ENCODE measurements at places on chromosomes 2 and 18. TPM values are rescaled to one million over a fixed set of nuclear protein-coding genes. Genes with fewer than 3 reads are reported as not detected.
A peak's percentile ranks its signal among the peaks of the same experiment; 100 is the strongest.

GRCh38 chr2:128702616-128703015, 383.9 kb upstream of the HS6ST1 start:
- no peak overlapping the region for H3K4me3 ChIP-seq
- H3K4me1 ChIP-seq, result no peaks in the 10 kb centered on the region
- H3K27me3 ChIP-seq, result no peaks in the 10 kb centered on the region

- H3K27me3 ChIP-seq, result no peaks in the 10 kb centered on the region
- peaks cover 13% of the 10 kb centered on the region for H3K4me1 ChIP-seq
- H3K4me3 ChIP-seq, result no peak overlapping the region
- no peak overlapping the region for H3K27ac ChIP-seq
- peak; percentile 44 for DNase-seq
- no peaks in the 10 kb centered on the region for H3K36me3 ChIP-seq
Observed at GRCh38 chr2:226887940-226888339, 52.1 kb downstream of the RHBDD1 start.

- H3K36me3 ChIP-seq, result no peaks in the 10 kb centered on the region
- DNase-seq, result no peak
- no peak overlapping the region for H3K27ac ChIP-seq
Observed at GRCh38 chr2:11983870-11984269, 237.4 kb downstream of the LPIN1 start.

DNA sequence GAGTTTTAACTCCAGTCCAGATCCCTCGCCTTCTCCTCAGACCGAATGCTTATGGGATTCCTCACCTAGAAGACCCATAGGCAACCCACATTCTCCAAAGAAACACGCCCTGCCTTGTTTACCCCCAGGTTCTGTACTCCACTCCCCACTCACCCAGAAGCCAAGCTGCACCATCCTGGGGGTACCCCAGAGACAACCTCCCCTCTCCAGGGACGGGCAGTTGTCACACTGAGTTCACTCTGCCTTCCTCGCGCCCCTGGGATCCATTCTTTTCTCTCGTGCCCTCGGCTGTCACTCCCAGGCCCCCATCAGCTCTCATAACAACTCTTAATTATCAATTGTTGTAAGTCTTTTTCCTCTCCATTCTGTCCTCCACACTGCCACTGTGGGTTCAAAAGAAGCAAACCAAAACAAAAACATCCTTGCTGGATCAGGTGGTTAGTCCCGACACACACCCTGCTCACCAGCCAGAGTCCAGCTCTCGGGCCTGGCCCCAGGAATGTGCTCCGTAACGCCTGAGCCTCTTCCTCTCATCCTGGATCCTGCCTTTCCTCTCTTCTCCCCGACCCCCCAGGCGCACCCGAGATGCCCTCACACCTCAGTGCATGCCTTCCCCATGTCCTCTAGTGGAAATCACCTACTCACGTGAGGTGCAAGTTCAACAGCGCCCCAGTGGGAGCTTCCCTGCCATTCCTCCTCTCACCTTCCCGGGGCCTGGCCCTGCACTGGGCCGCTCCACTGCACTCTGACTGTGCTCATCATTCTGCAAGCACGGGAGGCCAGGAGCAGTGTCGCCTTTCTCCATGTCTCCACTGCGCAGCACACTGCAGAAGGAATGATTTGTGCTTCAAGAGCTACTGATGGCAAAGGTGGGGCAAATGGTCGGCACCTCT, 20.7 kb downstream of the COX7A2L start:
- H3K4me3 ChIP-seq, result no peak overlapping the region
- H3K36me3 ChIP-seq, result no peaks in the 10 kb centered on the region
- no peaks in the 10 kb centered on the region for H3K27me3 ChIP-seq
- no peak overlapping the region for H3K27ac ChIP-seq
- H3K4me1 ChIP-seq, result peaks cover 20% of the 10 kb centered on the region

The PELI1 gene
- 23.8 TPM for total RNA-seq

DNA sequence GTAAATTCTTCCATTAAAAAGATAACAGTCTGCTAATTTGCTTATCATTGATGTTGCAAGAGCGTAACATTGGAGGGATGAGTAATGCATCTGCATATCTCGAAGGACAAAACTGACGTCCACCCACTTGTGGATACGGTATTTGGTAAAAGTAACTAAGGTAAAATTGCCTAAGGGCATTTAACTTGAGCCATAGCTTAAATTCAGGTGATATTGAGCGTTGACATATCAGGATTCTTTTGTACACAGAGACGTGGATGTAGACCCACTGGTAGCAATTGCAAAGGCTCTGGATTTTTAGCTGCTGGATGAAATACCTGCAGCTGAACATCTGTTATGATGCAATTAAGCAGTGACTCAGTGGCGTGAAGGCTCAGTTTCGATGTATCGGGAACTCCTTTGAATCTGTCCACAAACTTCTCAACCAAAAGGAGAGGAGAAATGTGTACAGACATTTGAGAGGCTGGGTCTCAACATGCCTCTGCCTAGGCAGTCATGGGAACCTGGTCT, 119.3 kb downstream of the SPTBN1 start:
- peak overlapping the region; percentile 41 for H3K27ac ChIP-seq
- DNase-seq, result peak; percentile 81
- peaks cover 77% of the 10 kb centered on the region for H3K4me1 ChIP-seq
- no peaks in the 10 kb centered on the region for H3K27me3 ChIP-seq
- no peak overlapping the region for H3K4me3 ChIP-seq
- H3K36me3 ChIP-seq, result peaks cover 9% of the 10 kb centered on the region

DNA sequence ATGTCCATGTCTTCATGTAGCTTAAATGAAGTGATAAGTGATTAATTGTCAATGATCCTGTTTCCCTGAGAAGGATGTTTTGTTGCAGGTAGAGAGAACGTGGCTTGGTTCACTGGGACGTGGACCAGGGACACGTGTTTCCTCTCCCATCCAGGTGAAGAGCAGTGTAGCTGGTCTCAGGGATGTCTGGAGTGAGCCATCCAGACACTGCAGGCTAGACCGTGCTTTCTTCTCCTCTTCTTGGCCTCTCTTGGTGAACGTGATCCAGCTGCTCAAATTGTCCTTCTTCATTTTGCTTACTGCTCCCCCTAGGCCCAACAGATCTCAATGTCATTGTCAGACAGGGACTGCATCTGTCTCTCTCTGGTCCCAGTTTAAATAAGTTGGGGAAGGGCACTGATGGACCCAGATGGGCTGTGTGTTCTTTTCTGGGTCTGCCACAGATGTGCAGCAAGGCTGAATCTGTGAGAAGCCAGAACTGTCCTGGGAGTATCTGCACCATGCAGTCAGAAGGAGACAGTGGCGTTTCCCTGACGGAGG, 263.8 kb downstream of the CYRIA start:
- H3K4me1 ChIP-seq, result no peaks in the 10 kb centered on the region
- H3K36me3 ChIP-seq, result no peaks in the 10 kb centered on the region
- no peak overlapping the region for H3K4me3 ChIP-seq
- no peaks in the 10 kb centered on the region for H3K27me3 ChIP-seq
- H3K27ac ChIP-seq, result no peak overlapping the region
- no peak for DNase-seq

DNA sequence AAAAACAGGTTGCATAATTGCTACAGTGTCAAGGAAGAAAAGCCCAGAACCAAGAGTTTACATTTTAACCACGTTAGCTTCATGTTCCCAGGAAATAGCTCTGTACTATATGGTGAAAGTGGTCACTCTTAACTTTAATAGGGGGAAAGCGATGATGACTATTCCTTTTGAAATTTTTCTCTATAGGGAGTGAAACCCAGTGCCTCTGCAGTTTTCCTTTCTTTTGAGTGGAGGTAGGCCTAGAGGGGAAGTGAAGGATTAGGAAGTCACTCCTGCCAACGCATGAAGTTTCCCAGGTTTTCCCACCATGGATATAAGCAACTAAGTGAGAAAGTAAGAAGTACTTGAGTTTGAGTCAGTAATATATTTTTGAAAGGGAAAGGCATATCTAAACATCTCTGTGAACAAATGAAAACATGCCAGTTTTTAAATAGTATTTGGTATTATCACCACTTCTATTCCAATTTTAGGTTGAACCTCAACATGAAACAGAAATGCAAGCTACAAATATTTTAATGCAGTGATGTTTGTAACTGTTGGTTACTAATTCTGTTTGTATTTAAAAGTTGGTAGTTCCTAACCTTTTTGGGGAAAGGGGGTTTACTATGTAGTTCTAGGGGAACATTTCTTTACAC, 91.9 kb downstream of the VRK2 start:
- H3K36me3 ChIP-seq, result peaks cover 2% of the 10 kb centered on the region
- H3K27me3 ChIP-seq, result no peaks in the 10 kb centered on the region
- no peak for DNase-seq
- no peak overlapping the region for H3K4me3 ChIP-seq
- no peaks in the 10 kb centered on the region for H3K4me1 ChIP-seq

The COL3A1 gene
- 458 TPM for total RNA-seq

The SLC9A4 gene
- total RNA-seq, result 0.07 TPM

- no peaks in the 10 kb centered on the region for H3K27me3 ChIP-seq
- DNase-seq, result no peak
- H3K27ac ChIP-seq, result peak overlapping the region; percentile 18
- peaks cover 8% of the 10 kb centered on the region for H3K4me1 ChIP-seq
- no peak overlapping the region for H3K4me3 ChIP-seq
Observed at GRCh38 chr2:241617431-241618154, 19.4 kb downstream of the THAP4 start.

GRCh38 chr2:192675681-192676080, 480.9 kb upstream of the TMEFF2 start:
- H3K36me3 ChIP-seq, result no peaks in the 10 kb centered on the region
- no peak overlapping the region for H3K27ac ChIP-seq
- H3K27me3 ChIP-seq, result no peaks in the 10 kb centered on the region

The FMNL2 gene
- 29.1 TPM for total RNA-seq

The DQX1 gene
- 0.73 TPM for total RNA-seq

The ERMN gene
- 0.14 TPM for total RNA-seq

- no peaks in the 10 kb centered on the region for H3K4me1 ChIP-seq
- H3K4me3 ChIP-seq, result no peak overlapping the region
- H3K36me3 ChIP-seq, result no peaks in the 10 kb centered on the region
- no peaks in the 10 kb centered on the region for H3K27me3 ChIP-seq
- no peak overlapping the region for H3K27ac ChIP-seq
Observed at GRCh38 chr18:62554061-62554815, 31.4 kb downstream of the ZCCHC2 start.

- no peak overlapping the region for H3K27ac ChIP-seq
- no peaks in the 10 kb centered on the region for H3K27me3 ChIP-seq
- peaks cover 20% of the 10 kb centered on the region for H3K4me1 ChIP-seq
- no peak overlapping the region for H3K4me3 ChIP-seq
- peaks cover 11% of the 10 kb centered on the region for H3K36me3 ChIP-seq
Observed at GRCh38 chr2:160315337-160315736, 115.3 kb upstream of the ITGB6 start.

DNA sequence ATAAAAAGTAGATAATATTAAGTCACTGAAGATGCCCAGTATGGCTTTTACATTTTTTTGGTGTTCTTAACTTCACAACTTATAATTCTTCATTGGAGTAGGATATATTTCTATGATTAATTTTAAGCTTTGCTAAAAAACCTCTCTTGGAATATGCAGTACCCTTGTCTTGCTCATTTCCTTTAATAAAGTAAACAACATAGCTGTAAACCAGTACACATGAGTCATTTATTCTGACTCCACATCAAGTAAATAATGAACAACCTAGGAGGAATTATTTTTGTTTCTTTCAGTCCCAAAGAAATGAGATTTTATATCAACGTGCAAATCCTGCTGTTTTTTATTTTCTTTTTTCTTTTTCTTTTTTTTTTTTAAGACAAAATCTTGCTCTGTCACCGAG, 869.1 kb downstream of the CNTNAP5 start:
- H3K27me3 ChIP-seq, result peaks cover 2% of the 10 kb centered on the region
- H3K27ac ChIP-seq, result no peak overlapping the region
- H3K4me1 ChIP-seq, result no peaks in the 10 kb centered on the region
- no peak for DNase-seq
- H3K4me3 ChIP-seq, result no peak overlapping the region

The FER1L5 gene
- total RNA-seq, result 0.19 TPM

DNA sequence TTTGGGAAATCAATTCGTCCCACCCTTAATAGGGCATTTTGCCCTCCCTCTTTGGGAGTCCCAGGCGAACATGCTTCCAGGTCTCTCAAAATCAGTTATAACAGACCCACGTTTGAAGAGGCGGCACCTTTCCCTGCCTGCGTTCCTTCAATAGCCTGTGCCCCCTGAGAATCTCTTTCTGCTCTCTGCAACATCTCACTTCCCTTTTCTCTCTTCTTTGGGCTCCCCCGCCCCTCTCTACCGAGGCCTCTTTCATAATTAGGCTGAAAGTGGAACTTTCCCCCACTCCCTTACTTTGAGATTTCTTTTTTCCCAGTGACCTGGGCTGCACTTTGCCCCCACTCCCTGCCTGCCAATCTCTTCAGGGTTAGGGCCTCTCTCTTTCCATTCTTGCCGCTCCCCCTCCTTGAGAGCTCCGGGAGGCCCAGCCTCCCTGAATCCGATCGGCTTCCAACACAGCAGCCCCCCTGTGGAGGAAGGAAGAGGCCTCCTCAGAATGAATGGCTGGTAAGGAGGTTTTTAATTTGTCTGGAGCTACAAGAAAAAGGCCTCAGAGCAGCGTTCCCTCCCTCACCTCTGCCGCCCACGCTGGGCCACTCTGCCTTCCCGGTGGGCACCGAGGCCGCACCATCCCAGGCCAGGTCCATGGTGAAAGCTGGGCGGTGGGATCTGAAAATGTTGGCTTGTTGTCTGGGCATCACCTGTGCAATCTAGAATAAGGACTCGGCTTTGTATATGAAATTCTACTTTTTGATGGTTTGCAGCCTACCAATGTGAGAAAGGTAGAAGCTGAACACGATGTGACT, 162.6 kb upstream of the SIX3 start:
- H3K27me3 ChIP-seq, result peaks cover 22% of the 10 kb centered on the region
- no peak overlapping the region for H3K4me3 ChIP-seq
- H3K4me1 ChIP-seq, result peaks cover 2% of the 10 kb centered on the region
- H3K27ac ChIP-seq, result no peak overlapping the region
- H3K36me3 ChIP-seq, result no peaks in the 10 kb centered on the region

The ACTR1B gene
- total RNA-seq, result 35.6 TPM

DNA sequence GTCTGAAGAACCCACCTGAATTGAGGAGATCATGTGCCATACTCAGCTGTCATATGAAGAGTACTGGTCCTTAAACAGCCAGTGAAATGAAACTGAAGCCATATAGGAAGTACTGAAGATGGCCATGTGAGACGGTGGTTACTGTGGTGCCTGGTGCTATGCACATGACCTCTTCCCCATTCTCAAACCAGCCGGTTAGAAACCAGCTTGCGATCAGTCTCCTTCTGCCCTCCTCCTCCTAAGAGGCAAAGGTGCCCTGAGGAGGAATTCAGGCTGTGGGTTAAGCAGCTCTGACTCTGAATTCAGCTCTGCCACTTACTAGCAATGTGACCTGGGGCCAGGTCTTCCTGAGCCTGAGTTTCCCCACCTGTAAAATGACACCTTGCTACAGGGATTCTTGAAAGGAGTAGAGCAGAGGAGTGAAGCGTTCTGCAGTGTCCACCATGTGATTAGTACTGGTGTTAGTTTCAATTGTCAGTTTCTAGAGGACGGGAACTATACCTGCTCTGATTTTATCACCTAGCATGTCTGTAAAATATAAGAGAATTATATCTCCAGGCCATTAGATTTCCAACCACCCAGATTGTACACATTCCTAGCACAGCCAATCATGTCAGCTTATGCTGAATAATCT, 5.1 kb downstream of the FECH start:
- H3K27ac ChIP-seq, result no peak overlapping the region
- H3K27me3 ChIP-seq, result no peaks in the 10 kb centered on the region

The MC2R gene
- not detected for total RNA-seq

The VWA3B gene
- total RNA-seq, result not detected

The CHST9 gene
- 1.3 TPM for total RNA-seq

The MSTN gene
- total RNA-seq, result not detected

- H3K36me3 ChIP-seq, result no peaks in the 10 kb centered on the region
- DNase-seq, result no peak
- no peak overlapping the region for H3K4me3 ChIP-seq
- no peaks in the 10 kb centered on the region for H3K4me1 ChIP-seq
- peaks cover 51% of the 10 kb centered on the region for H3K27me3 ChIP-seq
Observed at GRCh38 chr18:74456349-74457042, 612 bp downstream of the DIPK1C start.

The IGFBP5 gene
- 422 TPM for total RNA-seq
